ENCODE measurements at places on chromosomes 1 and 21.

- no peak for DNase-seq
Observed at GRCh38 chr1:16324456-16324890, 27.8 kb downstream of the FBXO42 start.

DNA sequence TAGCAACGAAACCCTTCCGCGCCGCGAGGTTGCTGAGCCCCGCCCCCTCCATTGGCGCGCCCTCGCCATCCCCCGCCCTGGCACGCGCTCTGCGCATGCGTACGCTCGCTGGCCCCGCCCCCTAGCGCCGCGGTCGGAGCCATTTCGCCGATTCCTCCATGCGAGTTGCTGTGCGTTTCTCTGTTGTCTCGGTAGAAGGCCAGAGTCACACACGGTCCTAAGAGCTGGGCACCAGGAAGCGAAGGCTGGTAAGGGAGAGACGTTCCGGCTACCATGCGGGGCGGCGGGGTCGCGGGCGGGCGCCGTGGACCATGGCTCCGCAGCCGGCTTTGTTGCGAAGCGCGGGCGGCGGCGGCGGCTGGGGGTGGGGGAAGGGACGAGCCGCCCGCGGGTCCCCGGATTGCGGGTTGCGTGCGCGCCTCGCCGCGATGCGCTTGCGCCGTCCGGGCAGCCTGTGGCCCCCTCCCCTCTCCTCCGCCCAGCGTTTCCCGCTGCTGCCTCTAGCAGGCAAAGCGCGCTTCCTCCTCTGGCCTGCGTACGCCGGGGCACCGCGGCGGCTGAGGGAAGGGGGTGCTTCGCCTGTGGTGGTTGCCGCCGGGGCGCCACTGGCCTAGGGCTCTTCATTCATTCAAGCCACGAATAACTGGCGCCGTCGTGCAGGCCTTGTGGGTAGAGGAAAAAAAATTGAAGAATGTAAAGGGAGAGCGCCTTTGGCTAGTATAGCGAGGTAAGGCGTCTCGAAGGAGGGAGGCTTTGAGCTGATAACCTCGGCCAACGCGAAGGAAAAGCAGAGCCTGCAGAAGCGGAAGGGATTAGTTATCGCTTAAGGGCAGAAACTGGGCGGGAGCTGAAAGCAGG is at the start of gene DHX9:
DHX9 (plus strand) TSS at position 139 of the 858 bp plus-strand sequence. CDS start 3,220 bp downstream, outside the sequence.
- peak; percentile 92 for DNase-seq

DNA sequence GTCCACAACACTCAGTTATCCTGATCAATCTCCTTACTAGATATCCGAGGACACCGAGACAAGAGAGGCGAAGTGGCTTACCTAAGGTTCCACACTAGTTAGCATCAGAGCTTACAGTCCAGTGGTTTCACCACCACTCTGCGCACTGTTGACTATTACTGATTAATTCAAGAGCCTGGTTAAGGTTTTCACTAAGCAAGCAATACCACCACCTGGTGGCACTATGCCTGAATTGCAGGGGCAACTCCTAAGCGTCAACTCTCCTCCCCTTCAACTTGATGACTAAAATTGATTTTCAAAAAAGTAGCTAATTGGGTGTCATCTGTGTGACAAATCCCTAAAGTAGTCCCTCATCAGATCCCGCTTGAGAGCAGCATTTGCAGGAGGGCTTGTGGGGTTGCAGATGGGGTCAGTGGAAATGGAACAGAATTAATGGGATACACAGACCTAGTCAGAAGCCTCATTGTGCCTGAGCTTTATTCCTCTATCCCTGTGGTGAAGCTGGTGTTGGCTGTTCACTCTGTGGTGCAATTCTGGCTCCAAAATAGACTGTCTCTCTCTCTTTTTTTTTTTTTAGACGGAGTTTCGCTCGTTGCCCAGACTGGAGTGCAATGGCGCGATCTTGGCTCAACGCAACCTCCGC is 9.1 kb downstream of the TTC22 start:
- DNase-seq, result peak; percentile 68

DNA sequence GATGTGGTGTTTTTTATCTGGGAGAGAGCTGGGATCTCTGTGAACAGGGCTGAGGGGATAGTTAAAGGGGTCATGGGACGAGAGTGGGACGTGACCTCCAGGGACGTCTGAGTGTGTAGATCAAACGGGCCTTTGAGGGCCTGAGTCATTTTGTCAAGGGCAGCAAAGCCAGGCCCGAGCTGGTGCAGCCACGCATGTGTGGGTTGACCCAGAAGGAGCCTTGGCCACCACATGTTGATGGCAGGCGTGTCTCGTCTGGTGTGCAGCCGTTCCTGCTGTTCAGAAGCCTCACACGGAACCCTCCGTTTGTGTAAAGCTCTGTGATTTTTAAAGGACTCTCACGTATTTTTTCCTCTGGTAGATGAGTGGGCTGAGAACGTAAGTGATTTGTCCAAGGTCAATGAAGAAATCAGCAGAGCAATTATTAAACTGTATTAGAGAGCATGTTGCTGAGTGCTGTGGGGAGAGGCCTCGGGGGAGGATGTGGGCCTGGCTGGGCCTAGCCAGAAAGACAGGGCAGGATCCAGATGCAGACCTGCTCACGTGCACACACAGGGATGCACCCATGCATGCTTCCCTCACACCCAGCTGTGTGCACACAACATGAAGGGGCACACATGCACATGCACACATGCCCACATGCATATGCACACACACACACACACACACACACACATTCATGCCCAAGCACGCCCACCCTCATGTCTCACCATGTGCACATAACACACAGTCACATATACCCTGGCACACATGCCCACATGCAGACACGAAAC is 89.8 kb downstream of the AJAP1 start:
- no peak for DNase-seq

- DNase-seq, result no peak
Observed at GRCh38 chr1:241822846-241823245, 25.2 kb upstream of the EXO1 start.

GRCh38 chr1:82226186-82226505 is 425.4 kb downstream of the ADGRL2 start:
- no peak for DNase-seq

- no peak for DNase-seq
Observed at GRCh38 chr1:198600906-198601305, 37.9 kb upstream of the PTPRC start.

DNA sequence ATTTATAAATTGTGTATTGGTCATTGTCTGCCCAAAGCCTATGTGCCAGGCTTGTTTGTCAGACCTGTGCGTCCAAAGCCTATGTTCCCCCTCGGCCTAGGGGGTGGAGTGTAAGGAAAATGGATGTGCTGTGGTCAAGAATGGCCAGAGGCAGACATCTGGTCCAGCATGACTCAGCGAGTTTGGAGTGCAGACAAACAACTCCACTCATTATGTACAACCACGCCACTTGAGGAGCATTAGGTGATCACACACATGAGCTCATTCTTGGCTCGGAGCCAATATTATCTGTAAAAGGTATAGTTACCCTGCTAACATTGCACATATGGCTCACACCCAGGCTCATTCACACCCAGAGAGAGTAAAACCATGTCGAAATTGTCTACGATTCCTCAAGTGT is 1047.6 kb upstream of the ADGRL4 start:
- DNase-seq, result no peak

GRCh38 chr1:154607106-154607608 is 829 bp downstream of the ADAR start:
- no peak for DNase-seq

GRCh38 chr1:107515702-107516101 is 374.9 kb downstream of the NTNG1 start:
- no peak for DNase-seq

DNA sequence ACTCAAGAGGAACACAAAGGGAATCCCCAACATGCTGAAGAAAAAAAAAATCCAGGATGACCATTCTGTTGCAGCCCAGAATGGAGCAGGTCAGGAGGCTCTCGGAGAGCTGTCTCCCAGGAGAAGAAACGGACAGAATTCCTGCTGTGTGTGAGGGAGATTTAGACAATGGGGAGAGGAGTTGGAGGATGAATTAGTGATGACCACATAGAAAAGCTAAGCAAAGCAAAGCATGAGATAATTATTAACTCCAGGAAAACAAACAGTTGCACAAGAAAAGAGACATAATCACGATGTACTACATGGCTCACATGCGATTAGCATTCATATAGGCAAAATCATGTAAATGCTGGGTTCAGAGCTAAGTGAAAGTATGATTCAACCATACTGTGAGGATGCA is 61.1 kb upstream of the SMYD2 start:
- no peak for DNase-seq

GRCh38 chr1:112431038-112431437 is 35.0 kb downstream of the CTTNBP2NL start:
- no peak for DNase-seq
